WTC11 (cell line): ENCODE measurements at places on chromosomes 1 and 21.

DNA sequence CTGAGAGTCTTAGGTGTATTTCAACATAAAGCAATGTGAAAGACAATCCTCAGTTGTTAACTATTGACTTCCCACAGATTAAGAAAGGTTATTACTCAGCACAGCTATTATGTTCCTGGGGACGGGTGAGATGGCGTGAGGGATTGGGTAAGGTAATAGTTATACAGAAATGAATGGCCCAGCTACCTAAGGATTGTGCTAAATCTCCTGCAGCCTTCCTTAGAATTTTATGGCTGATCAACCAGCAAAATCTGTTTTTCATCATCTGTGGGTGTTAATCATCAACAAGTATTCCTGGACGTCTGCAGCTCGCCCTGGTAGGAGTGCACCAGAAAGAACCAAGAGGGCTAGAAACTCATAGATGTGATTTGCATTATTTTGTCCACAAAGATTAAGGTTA, 146.0 kb upstream of the IVNS1ABP start:
- DNase-seq: no peak
- no peaks in the 10 kb centered on the region for H3K27me3 ChIP-seq
- H3K36me3 ChIP-seq: no peaks in the 10 kb centered on the region
- no peak overlapping the region for H3K27ac ChIP-seq
- H3K4me1 ChIP-seq: no peaks in the 10 kb centered on the region

GRCh38 chr21:28627691-28628090, 365.0 kb downstream of the LTN1 start:
- H3K27me3 ChIP-seq: no peaks in the 10 kb centered on the region
- H3K4me3 ChIP-seq: no peak overlapping the region
- H3K36me3 ChIP-seq: peaks cover 6% of the 10 kb centered on the region
- no peaks in the 10 kb centered on the region for H3K4me1 ChIP-seq
- no peak overlapping the region for H3K27ac ChIP-seq

GRCh38 chr1:201734786-201735185, 94.2 kb upstream of the IPO9 start:
- H3K4me1 ChIP-seq: peaks cover 43% of the 10 kb centered on the region
- no peak for DNase-seq
- no peaks in the 10 kb centered on the region; the same call in 1 of the 2 replicates for H3K27me3 ChIP-seq
- no peaks in the 10 kb centered on the region for H3K36me3 ChIP-seq
- peak overlapping the region; percentile 16; the same call in 1 of the 2 replicates for H3K27ac ChIP-seq

- no peak for DNase-seq
- H3K4me3 ChIP-seq: no peak overlapping the region
- H3K36me3 ChIP-seq: no peaks in the 10 kb centered on the region
- no peaks in the 10 kb centered on the region for H3K4me1 ChIP-seq
- H3K27me3 ChIP-seq: peaks cover 2% of the 10 kb centered on the region; the same call in 1 of the 2 replicates
These were observed 92.3 kb upstream of the NBPF6 start for GRCh38 chr1:108357802-108358201.

GRCh38 chr1:226782845-226783601, 43.9 kb upstream of the ITPKB start:
- H3K4me1 ChIP-seq: 0 out of 2 replicates have a peak, but pooled peaks cover 4% of the 10 kb centered on the region
- H3K27ac ChIP-seq: no peak overlapping the region
- H3K36me3 ChIP-seq: no peaks in the 10 kb centered on the region
- H3K4me3 ChIP-seq: no peak overlapping the region

DNA sequence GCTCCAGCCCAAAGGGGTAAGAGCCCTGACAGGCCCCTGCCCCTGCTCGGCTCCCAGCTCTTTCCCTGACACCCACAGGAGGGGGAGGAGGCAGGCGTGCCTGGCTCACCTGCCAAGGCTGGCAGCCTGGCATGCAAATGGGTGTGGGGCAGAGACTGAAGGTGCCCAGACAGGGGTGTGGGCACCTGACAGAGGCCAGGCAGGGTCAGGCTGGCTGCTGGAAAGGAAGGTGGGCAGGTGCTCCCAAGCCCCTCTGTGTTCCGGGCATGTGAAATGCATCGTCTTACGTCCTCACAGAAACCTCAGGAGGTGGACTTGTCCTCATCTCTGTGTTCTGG, 19.4 kb upstream of the CASZ1 start:
- H3K36me3 ChIP-seq: no peaks in the 10 kb centered on the region
- peaks cover 26% of the 10 kb centered on the region for H3K4me1 ChIP-seq
- no peak overlapping the region for H3K27ac ChIP-seq
- no peaks in the 10 kb centered on the region; the same call in 1 of the 2 replicates for H3K27me3 ChIP-seq
- H3K4me3 ChIP-seq: no peak overlapping the region

GRCh38 chr1:47405697-47406096, 10.4 kb upstream of the FOXE3 start:
- no peaks in the 10 kb centered on the region for H3K36me3 ChIP-seq
- H3K4me3 ChIP-seq: no peak overlapping the region
- no peak for DNase-seq
- H3K27ac ChIP-seq: no peak overlapping the region
